ENCODE measurements at places on chromosomes 12 and 14.

- H3K27me3 ChIP-seq: peaks cover 30% of the 10 kb centered on the region
- no peak overlapping the region for H3K27ac ChIP-seq
- DNase-seq: no peak
- no peak overlapping the region for H3K4me3 ChIP-seq
- no peaks in the 10 kb centered on the region for H3K36me3 ChIP-seq
Observed at GRCh38 chr12:10456856-10457255, 3.7 kb upstream of the KLRC1 start.

DNA sequence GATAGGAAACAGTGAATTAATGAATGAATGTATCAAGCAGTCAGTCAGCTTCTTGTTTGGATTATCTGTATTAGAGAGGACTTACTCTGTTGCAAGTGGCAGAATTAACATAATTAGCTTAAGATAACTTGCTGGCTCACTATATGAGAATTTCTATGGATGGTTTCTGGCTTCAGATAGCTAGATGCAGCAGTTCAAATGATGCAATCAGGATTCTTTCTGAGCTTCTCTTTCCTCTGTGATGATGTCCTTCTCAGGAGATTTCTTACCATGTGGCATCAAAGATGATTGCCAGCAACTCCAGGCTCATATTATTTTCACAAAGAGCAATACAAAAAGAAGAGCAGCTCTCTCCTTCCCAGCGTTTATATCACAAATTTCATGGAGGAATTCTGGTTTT lies 30.7 kb downstream of the FRMD6 start:
- H3K4me3 ChIP-seq: no peak overlapping the region
- no peak overlapping the region for H3K27ac ChIP-seq
- peaks cover 5% of the 10 kb centered on the region for H3K4me1 ChIP-seq
- DNase-seq: no peak
- peaks cover 2% of the 10 kb centered on the region for H3K27me3 ChIP-seq

DNA sequence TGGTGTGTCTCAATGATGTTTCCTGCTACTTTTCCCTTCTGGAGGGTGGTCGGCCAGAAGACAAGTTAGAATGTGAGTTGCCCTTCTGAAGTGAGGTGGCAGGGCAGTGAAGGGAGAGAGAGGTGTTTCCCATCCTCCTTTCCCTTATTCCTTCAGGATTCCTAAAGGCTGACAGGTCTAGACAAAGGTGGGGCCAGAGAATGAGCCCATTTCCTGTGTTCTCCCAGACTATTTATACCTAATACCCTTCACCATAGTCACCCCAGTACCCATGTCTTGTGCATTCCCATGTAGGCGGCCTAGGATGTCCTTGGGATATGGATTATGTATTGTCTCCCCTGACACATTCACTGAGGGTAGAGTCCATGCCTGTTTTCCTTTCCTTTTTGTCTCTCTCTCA lies 7.0 kb downstream of the DGKA start:
- no peak overlapping the region for H3K4me3 ChIP-seq
- no peak for DNase-seq
- H3K36me3 ChIP-seq: peaks cover 95% of the 10 kb centered on the region

DNA sequence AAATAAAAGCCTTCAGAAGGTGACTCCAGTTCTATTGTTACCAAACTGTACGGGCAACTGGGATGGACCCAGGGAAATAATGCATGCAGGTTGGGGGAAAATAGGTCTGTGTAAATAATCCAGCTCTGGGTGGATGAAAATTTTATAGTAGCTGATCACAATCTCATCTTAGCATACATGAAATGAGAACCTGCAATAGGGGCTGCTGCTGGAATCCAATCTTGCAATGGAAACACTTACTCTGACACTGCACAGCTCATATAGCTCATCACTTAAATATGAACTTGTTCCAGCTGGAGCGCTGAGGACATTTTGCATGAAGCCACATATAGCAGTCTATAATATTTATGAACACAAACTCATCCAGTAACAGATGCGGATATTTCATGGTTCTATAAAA lies 40.1 kb upstream of the GAS2L3 start:
- no peak overlapping the region for H3K4me3 ChIP-seq
- no peaks in the 10 kb centered on the region for H3K4me1 ChIP-seq
- no peak for DNase-seq
- no peak overlapping the region for H3K27ac ChIP-seq

DNA sequence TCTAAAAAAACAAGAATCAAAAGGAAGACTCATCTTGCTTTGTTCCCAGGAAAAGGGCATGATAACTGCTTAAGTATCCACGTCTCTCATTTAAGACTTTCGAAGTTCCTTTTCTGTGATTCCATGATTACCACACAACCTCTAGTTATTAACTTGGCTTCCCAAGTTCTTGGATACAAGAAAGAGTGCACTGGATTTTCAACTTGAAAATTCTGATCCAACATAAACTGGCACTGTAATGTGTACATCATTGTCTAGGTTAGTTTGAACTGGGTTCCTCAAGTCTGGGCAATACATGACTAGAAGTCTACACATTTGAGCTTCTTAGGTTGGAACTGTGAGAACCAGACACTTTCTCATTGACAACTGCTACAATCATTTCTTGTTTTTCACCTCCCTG lies 1.6 kb downstream of the KLHL28 start:
- DNase-seq: no peak
- peaks cover 25% of the 10 kb centered on the region for H3K36me3 ChIP-seq
- H3K27me3 ChIP-seq: no peaks in the 10 kb centered on the region
- H3K4me3 ChIP-seq: no peak overlapping the region

GRCh38 chr12:15620741-15621539 lies 168.2 kb downstream of the EPS8 start:
- no peaks in the 10 kb centered on the region for H3K4me1 ChIP-seq
- H3K36me3 ChIP-seq: no peaks in the 10 kb centered on the region
- peaks cover 3% of the 10 kb centered on the region for H3K27me3 ChIP-seq
- H3K27ac ChIP-seq: no peak overlapping the region
- H3K4me3 ChIP-seq: no peak overlapping the region

GRCh38 chr12:75738486-75738885 lies 227.1 kb upstream of the KRR1 start:
- no peak for DNase-seq
- H3K27me3 ChIP-seq: peaks cover 9% of the 10 kb centered on the region
- H3K36me3 ChIP-seq: no peaks in the 10 kb centered on the region
- no peak overlapping the region for H3K27ac ChIP-seq

- H3K27me3 ChIP-seq: peaks cover 10% of the 10 kb centered on the region
- no peak overlapping the region for H3K27ac ChIP-seq
- no peak overlapping the region for H3K4me3 ChIP-seq
- peaks cover 30% of the 10 kb centered on the region for H3K4me1 ChIP-seq
Observed at GRCh38 chr12:53044896-53045695, 4.8 kb upstream of the TNS2 start.

- no peak overlapping the region for H3K27ac ChIP-seq
- H3K27me3 ChIP-seq: peaks cover 3% of the 10 kb centered on the region
- no peak overlapping the region for H3K4me3 ChIP-seq
- DNase-seq: no peak
Observed at GRCh38 chr12:102454808-102455760, 25.3 kb downstream of the IGF1 start.

GRCh38 chr14:63781686-63782085 lies 53.8 kb upstream of the SGPP1 start:
- no peaks in the 10 kb centered on the region for H3K36me3 ChIP-seq
- H3K27me3 ChIP-seq: no peaks in the 10 kb centered on the region
- no peak overlapping the region for H3K4me3 ChIP-seq
- no peak overlapping the region for H3K27ac ChIP-seq
- no peaks in the 10 kb centered on the region for H3K4me1 ChIP-seq

DNA sequence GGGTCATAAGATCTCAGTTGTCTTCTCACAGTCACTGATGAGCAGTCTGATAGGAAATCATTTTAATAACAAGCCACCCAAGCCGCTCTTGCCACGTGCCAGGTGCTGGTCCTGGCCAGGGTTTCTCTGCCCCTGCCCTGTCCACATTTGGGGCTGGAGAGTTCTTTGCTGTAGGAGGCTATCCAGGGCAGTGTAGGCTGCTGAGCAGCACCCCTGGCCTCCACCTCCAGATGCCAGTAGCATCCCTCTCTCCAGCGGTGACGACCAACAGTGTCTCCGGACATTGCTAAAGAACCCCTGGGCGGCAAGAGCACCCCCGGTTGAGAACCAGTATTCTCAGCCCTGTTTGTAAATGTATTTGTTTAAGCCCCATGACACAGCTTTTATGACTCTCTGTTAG lies 243.7 kb downstream of the GLT1D1 start:
- H3K27ac ChIP-seq: no peak overlapping the region
- H3K27me3 ChIP-seq: no peaks in the 10 kb centered on the region
- no peaks in the 10 kb centered on the region for H3K4me1 ChIP-seq
- H3K36me3 ChIP-seq: no peaks in the 10 kb centered on the region
- H3K4me3 ChIP-seq: no peak overlapping the region
- no peak for DNase-seq

- H3K36me3 ChIP-seq: peaks cover 25% of the 10 kb centered on the region
- DNase-seq: peak; percentile 92
- no peaks in the 10 kb centered on the region for H3K27me3 ChIP-seq
- H3K27ac ChIP-seq: peak within 1 kb of the TSS; percentile 99
Observed at GRCh38 chr12:389142-390096, at the start of gene KDM5A. Gene KDM5A (minus strand): TSS chr12:389320. CDS start chr12:389091, 229 bp downstream.

DNA sequence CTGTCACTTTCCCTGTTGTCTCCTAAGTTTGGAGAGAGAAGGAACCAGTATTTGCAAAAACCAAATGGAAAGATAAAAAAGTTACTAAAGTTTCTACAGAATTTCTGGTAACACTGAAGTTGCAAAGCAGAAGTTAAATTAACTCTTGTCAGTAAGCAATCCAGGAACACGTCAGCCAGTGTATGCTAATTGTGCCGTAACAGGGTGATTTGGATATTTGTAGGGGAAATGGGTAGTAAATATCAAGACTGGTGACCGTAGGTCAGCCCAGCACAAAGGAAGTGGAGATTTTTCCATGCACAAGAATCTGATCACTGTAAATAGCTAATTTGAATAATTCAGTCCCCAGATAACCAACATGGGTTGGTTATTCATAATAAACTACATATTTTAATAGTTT lies 2.3 kb downstream of the CDKN1B start:
- H3K4me3 ChIP-seq: peak overlapping the region; percentile 97
- H3K27me3 ChIP-seq: no peaks in the 10 kb centered on the region
- no peak for DNase-seq
- H3K4me1 ChIP-seq: peaks cover 17% of the 10 kb centered on the region
- peak overlapping the region; percentile 99 for H3K27ac ChIP-seq
- H3K36me3 ChIP-seq: peaks cover 70% of the 10 kb centered on the region

DNA sequence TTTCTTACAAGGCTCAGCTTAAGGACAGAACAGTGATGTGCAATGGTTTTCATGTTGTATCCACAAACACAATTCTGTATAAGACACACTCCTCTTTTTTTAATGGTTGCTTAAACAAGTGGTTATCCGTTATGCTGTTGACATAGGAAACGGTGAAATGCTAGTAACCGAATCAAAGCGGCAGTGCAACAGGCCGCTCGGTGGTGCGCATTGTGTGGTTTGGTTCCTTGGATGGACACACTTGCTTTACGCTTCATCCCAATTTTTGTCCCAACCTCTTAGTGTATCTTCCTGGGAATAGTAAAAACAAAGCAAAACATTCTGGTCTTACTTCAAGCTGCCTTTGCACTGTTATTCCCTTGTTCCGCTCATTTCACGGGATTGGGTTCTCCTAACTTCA lies 650 bp upstream of the PTGER2 start:
- DNase-seq: no peak
- H3K4me3 ChIP-seq: peak overlapping the region; percentile 93
- H3K4me1 ChIP-seq: peaks cover 67% of the 10 kb centered on the region
- peaks cover 81% of the 10 kb centered on the region for H3K36me3 ChIP-seq
- peaks cover 45% of the 10 kb centered on the region for H3K27me3 ChIP-seq
- H3K27ac ChIP-seq: peak overlapping the region; percentile 90

DNA sequence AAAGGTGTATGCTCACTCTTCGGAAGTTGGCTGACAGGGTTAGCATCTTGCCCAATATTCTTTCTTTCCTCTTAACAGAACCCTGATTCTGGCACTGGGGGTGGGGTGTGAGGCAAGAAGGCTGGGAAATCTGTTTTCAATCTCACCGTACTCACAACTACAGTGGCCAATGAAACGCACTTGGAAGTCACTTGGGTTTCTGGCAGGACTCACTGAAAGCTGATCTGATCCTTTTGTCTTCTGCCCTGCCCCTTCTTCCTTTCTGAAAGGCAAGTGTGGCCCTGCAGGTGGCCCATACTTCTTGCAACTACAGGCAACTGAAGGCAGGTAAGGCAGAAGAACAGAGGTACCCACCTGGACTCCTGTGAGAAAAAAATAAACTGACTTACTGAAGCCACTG lies 106.9 kb downstream of the STXBP6 start:
- H3K27ac ChIP-seq: no peak overlapping the region
- H3K4me3 ChIP-seq: no peak overlapping the region
- no peak for DNase-seq

GRCh38 chr14:65304963-65305362 lies 107.6 kb upstream of the FUT8 start:
- no peak for DNase-seq
- no peak overlapping the region for H3K4me3 ChIP-seq
- no peaks in the 10 kb centered on the region for H3K27me3 ChIP-seq
- H3K36me3 ChIP-seq: peaks cover 16% of the 10 kb centered on the region

GRCh38 chr14:35234012-35234805 lies 58.0 kb upstream of the PSMA6 start:
- H3K27me3 ChIP-seq: no peaks in the 10 kb centered on the region
- peaks cover 21% of the 10 kb centered on the region for H3K4me1 ChIP-seq
- DNase-seq: no peak
- H3K27ac ChIP-seq: no peak overlapping the region
- no peak overlapping the region for H3K4me3 ChIP-seq

GRCh38 chr12:72031066-72031465 lies 92.4 kb downstream of the TPH2 start:
- no peak overlapping the region for H3K27ac ChIP-seq
- no peak for DNase-seq
- no peaks in the 10 kb centered on the region for H3K4me1 ChIP-seq
- peaks cover 5% of the 10 kb centered on the region for H3K27me3 ChIP-seq

DNA sequence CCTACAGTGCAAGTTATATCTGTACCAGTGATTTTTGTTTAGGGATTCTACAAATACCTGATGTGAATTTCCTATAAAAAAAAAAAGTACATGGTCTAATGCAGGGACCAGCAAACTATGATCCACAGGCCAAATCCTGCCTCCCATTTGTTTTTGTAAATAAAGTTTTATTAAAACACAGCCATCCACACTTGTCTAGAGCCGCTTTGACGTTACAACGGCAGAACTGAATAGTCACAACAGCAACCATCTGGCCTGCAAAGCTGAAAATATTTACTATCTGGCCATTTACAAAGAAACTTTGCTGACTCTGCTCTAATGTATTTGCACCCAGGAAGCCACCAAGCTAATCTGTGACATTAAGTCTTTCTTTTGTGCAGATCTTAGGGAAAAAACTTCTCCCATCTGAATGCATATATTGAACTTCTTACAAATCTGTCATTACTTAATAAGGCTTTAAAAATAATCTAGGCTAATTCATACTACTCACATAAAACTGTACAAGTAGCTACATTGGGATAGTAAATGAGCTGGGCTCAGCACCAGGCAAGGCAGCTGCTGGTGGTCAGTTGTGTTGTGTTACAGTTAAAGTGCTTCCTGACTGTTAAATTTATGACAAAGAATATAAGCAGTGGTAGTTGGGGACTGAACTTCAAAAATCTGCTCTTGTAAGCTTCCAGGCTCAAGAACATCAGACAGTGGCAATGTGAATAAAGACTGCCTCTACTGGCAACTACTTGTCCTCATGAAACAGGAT lies 303.3 kb downstream of the MED13L start:
- H3K4me1 ChIP-seq: no peaks in the 10 kb centered on the region
- no peak for DNase-seq
- no peak overlapping the region for H3K4me3 ChIP-seq

- peaks cover 50% of the 10 kb centered on the region for H3K4me1 ChIP-seq
- peaks cover 29% of the 10 kb centered on the region for H3K36me3 ChIP-seq
- H3K27me3 ChIP-seq: no peaks in the 10 kb centered on the region
- no peak for DNase-seq
Observed at GRCh38 chr12:57739914-57740538, 1.5 kb upstream of the AGAP2 start.
